GM12892 (cell line): ENCODE measurements at places on chromosomes 5 and 9.

DNA sequence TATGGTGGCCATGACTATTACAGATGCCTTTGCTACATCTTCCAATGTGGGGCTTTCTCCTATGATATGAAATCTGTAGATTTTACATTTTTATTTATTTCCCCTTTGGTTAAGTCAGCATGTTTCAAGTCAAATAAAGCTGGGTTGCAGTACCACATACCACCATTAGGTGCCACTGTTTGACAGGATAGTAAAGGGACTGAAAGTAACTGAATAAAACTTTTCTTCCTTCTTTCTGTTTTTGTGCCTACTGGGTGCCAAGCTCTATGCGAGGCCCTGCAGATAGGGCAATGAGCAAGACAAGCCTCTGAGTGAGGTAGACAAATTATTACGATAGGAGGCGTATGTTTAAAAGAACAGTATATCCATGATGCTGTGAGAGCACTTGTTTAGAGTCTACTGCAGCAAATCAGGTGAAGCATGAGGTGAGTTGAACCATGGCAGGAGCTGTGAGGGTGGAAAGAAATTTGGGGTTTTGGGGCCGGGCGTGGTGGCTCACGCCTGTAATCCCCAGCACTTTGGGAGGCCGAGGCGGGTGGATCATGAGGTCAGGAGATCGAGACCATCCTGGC lies 64.8 kb downstream of the GDNF start:
- no peak for DNase-seq

- DNase-seq = no peak
Measured at GRCh38 chr9:130331573-130331972, 66.0 kb downstream of the HMCN2 start.

- DNase-seq = no peak
Measured at GRCh38 chr9:36789886-36790285, 217.2 kb downstream of the MELK start.

DNA sequence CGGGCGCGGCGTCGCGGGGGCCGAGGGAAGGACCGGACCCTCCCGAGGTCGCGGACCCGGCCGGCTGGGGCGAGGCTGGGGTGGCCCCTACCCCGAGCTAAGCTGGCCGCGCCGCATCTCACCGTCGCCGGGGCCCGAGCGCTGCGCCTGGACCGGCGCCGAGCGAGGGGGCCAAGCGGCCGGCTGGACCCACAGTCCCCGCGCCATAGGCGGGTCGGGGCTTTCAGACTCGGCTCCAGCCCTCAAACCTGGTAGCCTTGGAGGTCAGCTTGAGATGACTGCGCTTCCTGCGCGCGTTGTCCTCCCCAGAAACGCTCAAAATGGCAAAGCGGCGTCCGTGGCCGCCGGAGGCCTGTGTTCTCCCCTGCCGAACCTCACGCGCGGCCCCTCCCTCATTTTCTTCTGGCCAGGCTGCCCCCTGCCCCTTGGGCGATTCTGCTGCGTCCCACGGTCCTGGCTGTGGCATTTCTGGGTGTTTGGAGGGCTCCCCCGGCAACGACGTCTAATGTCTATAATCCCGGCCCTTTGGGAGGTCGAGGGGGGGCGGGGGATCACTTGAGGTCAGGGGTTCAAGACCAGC lies 8.7 kb upstream of the GRIN1 start:
- no peak for DNase-seq

DNA sequence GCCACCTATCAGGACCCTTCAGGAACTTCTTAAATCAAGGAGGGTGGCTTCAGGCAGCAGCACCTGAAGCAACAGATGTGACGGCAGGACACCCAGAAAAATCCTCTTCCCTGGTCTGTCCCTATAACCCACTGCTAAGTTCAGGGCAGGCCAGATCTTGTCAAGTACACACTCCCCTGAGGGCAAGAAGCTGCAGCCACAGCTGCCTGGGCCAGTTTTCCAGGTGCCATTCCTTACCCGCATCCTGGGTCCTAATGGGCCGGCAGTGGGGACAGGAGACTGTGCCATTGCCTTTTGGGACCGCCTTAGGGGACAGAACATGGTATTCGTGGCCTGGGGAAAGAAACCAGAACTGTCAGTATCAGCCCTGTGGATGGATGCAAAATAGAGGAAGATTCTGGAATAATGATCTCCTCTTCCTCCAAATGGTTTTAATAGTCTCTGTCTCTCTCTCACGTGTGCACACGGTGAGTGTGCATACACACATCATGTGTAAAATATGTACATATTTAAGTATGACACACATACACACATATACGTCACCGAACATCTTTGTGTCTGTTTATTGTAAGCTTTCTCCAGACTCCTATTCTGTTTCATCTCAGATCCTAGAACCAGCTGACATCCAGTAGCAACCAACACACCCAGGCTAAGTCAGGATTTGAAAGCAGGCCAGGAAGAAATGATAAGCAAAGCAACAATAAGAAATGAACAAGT lies 14.0 kb downstream of the ORM2 start:
- no peak for DNase-seq

- DNase-seq = no peak
Measured at GRCh38 chr9:134231330-134231745, 67.0 kb upstream of the RNU6ATAC start.

DNA sequence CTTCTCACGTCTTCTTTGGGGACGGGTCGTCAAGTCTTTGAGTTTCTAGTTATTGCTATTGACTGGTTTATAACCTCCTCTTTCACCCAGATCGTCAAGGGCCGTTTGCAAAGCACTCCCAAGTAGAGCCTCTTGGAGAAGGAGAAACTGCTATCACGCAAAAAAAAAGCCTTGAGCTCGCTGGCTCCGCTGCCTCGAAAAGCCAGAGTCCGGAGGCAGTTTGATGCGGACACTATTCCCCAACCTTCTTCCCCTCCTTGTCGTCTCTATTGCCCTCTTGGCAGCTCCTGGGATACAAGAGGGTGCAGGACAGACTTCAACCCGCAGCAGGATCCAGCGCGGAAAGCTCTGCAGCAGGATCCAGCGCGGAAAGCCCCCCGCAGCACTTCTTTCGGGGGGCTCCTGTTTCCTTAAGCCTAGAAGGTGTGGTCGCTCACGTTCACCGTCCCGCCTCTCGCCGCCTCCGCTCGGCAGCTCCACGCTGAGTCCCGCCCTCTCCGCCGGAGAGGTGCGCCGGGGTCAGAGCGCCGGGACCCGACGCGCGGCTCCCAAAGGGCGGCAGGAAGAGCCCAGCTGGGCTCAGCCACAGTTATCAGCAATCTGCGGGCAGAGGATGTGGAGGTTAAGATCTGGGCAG lies at the start of gene PCDHAC1:
Gene PCDHAC1 (plus strand): TSS at position 494 of the 637 bp plus-strand sequence. CDS start 594 bp downstream, outside the sequence.
- DNase-seq = no peak

GRCh38 chr9:121910491-121911040 lies 182.5 kb downstream of the TTLL11 start:
- DNase-seq = no peak

DNA sequence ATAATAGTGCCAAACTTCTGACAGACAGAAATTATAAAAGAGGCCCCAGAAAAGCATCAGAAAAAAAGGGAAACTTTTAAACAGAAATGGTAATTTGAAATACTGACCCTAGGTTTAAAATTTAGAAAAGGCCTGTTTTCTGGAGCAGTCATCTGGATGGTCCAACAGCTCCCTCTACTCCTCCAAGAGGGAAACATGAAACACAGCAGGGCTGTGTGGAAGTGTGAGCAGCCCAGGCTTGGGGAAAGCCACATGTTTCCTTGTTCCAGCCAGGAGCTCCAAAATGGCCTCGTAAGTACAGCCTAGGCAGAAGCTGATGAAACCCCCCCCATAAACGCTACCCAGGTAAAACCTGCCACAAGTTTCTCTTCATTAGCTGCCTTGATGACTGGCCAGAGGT lies 499.3 kb upstream of the ADAMTS16 start:
- no peak for DNase-seq

- no peak for DNase-seq
Measured at GRCh38 chr9:97594381-97594921, 38.7 kb downstream of the TSTD2 start.

- no peak for DNase-seq
Measured at GRCh38 chr5:135217669-135218485, 181.2 kb downstream of the MACROH2A1 start.

- no peak for DNase-seq
Measured at GRCh38 chr5:157381746-157382145, 78.3 kb upstream of the NIPAL4 start.

DNA sequence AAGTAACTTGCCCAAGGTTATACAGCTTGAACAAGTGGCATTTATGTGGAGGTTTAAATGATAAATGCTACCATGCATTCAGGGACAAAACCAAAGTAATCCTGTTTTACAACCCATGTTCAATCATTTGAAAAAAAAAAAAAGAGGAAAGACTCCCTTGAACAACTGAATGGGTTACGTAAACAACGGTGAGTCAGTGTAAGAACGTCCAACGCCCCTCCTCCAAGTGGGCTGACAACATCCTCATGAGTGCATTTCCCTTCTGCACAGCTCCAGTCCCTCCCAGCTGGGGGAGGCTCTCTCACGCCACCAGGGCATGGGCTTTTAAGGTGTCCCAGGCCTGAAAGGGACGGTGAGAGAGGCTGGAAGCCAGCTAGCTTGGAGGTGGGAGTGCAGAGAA lies 90.0 kb downstream of the PRRT1B start:
- DNase-seq = no peak

DNA sequence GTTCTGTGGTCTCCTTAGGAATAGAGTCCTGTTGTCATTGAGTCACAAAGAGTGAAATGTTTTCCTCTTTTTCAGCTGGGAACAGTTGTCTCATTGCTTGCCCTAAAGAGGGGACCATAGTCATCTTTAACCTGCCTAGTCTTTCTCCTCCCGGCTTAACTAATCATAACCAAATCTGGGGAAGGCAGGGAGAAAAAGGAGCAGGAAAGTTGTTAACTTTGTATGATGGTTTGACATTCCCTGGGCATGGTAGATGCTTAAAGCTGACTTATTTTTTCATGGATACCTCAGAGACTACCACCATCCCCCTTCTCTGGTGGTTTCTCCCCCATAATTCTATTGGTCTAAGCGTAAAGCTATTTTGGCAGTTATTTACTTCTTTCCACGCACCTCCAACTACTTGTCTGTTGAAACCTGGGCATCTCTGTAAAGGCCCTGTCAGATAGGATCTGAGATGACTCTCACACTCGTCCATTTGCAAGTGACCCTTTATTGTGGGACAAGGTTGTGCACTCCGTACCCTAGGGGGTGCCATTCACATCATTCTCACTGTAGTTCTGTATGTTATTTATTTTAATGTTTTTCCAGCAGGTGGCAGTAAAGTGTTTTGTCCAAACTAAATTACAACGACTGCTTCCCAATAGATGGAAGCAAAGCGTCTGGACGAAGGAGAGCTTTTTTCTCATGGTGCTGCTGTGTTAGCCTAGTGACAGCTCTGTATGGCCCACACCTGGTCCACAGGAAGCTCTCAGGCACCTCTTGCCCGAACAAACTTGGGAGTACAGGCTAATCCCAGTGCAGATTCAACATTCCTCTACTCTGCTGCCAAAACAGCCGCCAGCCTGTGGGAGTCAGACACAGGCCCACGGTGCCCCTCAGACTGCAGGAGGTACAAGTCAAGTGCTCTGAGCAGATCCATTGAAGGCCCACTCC lies 3.0 kb upstream of the FAM13B start:
- DNase-seq = peak; percentile 18

DNA sequence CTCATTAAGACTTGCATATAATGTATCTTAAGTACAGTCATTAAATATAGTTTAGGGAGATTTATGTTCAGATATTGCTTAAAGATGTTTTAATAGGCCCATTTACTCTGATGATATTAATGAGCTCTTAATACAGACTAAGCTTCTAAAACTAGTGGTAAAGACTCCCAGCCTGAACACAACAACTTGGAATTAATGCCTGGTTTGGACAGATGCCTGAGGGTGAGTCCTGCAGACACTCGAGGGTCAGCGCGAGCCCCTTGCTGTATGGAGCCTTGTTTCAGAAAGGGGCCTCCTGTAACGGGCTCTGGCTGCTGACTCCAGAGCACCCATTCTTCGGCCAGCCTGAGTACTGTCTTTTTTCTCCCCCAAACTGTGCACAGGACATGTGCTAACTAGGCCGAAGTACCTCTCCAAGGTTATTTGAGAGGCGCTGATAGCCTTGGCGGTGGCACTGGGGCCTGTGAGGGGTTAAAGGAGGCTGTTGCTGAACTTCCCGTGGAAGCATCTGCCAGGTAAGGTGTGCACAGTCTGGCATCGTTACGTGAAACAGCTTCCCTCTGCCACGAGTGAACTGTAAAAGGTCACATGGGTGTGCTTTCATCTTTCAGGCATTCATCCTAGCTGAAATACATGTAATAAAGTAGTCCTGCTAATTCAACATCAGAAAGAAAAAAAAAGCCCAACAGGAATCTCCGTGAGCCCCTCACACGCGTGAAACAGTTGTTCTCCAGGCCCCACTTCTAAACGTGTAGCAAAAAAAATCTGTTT lies 113.4 kb downstream of the MVB12B start:
- DNase-seq = no peak

DNA sequence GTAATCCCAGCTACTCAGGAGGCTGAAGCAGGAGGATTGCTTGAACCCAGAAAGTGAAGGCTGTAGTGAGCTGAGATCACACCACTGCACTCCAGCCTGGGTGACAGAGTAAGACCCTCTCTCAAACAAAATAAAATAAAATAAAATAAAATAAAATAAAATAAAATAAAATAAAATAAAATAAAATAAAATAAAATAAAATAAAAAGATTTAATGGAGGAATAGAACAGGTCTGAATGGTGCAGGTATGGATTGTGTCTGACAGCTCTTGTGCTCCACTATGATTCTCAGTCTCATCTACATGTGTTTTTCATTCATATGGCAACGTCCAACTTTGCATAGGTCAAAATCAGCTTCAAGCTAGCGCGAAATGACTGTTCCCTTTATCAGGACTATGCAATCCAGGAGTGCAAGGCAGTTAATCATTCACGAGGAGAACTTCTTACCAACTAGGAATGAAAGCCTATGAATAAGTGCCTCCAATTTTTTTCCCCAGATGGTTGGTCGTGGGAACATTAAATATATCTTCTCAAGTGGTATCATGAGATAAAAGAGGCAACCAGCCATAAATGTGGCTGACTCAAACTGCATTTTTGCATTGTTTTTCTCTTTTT lies 1392.3 kb upstream of the CDH9 start:
- DNase-seq = no peak

- DNase-seq = no peak
Measured at GRCh38 chr5:174552428-174552827, 172.0 kb upstream of the MSX2 start.

DNA sequence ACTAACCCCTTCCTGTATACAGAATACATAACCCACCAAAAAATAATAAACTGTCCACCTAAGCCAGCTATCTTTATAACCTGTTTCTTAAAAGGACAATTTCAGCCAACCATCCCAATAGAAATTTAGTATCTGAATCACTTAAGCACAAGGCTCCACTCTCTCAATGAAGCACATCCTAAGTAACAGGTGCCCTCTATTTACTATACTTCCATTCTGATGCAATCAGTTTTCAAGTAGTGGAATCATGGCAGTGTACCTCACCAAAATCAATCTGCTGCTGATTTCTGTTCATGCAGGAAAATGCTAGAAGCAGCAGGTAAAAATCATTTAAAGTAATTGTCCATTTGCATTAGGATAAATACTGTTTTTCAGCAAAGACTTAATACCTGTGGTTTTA lies 4.8 kb downstream of the MTX3 start:
- DNase-seq = no peak

GRCh38 chr5:108472237-108472636 lies 90.3 kb upstream of the FBXL17 start:
- DNase-seq = no peak
